ENCODE measurements at places on chromosomes 6 and 20.

DNA sequence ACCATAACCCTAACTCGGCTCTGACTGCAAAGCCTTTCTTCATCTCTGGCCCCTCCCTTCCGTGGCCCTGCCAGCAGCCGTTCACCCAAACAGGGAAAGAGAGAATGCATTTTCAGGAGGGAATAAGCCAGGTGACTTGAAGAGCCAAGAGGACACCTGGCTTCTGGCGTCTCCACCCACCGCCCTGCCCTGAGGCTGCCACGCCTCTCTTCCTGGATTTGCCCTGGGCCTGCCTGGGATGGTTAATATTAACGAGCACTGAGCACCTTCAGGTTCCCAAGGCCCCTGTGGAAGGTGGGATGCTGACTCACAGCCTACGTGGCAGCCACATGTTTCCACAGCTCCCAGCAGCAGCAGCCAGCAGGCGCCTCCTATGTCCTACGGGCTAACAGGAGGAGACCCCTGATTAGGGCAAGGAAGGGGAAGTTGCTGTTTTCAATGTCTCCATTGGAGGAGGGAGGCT, 138.0 kb upstream of the RREB1 start:
- DNase-seq = no peak

GRCh38 chr20:58146746-58147140, 81.7 kb downstream of the ANKRD60 start:
- DNase-seq = no peak

GRCh38 chr6:32950010-32950409, 2.9 kb downstream of the HLA-DMA start:
- no peak for DNase-seq

GRCh38 chr6:28988536-28989311, 16.4 kb downstream of the ZNF311 start:
- no peak for DNase-seq

DNA sequence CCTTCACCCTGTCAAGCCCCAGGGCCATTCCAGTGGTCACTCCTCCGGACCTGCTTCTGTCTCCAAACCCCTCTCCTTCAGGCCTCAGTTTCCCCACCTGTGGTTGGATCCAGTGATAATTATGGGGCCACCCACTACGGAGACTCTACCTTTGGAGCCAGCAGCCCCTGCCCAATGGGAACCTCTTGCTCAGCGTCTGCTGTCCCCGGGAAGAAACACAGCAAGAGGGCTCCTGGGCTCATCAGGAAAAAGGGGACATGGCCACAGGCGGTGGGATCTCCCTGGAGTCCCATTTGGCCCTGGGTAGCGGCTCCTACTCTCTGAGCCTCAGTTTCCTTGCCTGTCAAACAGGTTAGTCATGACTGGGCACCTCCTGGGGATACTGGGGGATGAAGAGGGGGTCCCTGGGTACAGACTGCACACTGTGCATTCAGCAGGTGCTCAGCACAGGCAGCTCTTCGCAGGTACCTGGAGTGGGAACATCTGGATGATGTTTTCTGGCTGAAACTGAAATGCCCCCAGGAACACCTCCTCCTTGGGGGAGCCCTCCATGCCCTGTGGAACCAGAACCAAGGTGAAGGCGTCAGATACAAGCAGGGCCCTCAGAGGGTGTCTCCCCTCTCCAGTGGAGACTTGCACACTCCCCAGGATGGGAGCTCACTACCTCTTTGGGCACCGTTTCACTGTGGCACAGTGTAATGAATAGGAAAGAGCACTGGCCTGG, 19.4 kb downstream of the SUN5 start:
- no peak for DNase-seq

DNA sequence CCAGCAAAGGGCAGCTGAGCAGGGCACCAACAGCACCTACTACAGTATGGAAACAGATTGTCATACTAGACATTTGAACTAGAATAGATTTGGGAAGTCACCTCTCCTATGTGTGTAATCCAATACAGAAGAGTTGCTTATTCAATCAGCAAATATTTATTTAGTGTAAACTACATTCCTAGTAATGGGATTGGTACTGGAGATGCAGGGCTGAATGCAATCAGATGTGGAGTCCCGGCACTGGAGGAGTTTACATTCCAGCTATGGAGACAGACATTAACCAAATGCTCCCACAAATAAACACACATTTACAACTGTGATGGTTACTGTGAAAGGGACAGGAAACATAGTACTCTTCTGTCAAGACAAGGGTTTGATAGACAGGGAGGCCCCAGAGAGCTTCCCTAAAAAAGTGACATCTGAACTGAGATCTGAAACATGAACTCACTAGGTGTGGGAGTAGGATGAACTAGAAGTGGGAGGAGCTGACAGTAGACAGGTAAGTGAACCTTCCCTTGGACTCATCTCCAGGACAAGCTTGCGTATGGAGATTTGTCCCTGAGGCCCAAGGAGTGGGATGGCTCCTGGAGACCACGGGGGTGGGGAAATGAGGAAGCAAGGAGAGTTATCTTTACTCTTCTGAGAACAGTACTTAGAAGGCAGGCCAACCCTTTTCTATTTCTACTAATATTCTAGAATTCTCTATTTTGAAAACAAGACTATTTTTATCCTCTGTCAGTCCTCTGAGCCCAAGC, 420.5 kb downstream of the MAFB start:
- no peak for DNase-seq

- DNase-seq = no peak
These were observed 5.9 kb upstream of the IP6K3 start for GRCh38 chr6:33752646-33753015.

- no peak for DNase-seq
These were observed 731.6 kb upstream of the MMS22L start for GRCh38 chr6:98014442-98015201.

GRCh38 chr6:167647306-167647705, 179.4 kb upstream of the AFDN start:
- no peak for DNase-seq

GRCh38 chr6:142902636-142903053, 42.3 kb downstream of the HIVEP2 start:
- DNase-seq = peak; percentile 11

DNA sequence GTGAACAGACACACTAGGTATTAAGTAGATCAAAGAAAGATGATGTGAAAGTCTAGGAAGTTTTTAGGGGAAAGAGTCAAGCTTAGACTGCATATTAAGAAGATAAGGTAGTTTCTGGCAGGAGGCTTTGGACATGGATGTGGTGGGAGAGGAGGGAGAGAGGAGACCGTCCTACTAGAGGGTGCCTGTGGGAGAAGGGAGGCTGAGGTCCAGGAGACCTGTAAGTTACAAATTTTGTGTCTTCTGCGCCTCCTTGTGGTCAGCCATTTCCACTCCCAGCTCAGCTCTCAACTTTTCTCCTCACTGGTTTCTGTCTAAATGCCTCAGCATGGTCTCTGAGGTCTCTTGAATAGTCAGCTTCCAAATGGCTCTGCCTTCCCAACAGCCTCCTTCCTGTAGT, 193.5 kb downstream of the UNC5CL start:
- DNase-seq = no peak

DNA sequence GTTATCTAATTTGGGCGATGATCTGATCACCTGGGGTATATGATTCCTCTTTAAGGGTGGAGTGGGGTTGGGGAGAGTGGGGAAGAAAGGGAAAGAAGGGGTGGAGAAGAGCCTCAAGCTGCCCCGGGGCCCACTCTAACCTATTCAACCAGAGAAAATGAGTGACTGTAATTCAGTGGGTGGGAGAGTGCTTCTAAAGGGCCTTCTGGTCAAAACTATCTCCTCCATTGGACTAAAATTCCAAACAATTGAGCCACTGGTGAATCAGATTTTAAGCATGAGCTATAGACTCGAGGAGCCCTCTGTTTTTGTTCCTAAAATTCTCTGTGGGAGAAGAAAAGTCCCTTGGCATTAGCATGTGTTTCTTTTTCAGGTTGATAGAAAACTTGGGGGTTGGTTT, 296.8 kb downstream of the CLIC5 start:
- DNase-seq = no peak

GRCh38 chr6:31689249-31690110, 8.6 kb upstream of the LY6G5C start:
- DNase-seq = no peak

- DNase-seq = no peak
These were observed 1.4 kb upstream of the MARCKS start for GRCh38 chr6:113855500-113856374.

- DNase-seq = peak; percentile 83
These were observed 15.0 kb upstream of the IFNGR1 start for GRCh38 chr6:137233911-137234863.

- no peak for DNase-seq
These were observed 354.1 kb downstream of the RFPL4B start for GRCh38 chr6:112701201-112701600.

DNA sequence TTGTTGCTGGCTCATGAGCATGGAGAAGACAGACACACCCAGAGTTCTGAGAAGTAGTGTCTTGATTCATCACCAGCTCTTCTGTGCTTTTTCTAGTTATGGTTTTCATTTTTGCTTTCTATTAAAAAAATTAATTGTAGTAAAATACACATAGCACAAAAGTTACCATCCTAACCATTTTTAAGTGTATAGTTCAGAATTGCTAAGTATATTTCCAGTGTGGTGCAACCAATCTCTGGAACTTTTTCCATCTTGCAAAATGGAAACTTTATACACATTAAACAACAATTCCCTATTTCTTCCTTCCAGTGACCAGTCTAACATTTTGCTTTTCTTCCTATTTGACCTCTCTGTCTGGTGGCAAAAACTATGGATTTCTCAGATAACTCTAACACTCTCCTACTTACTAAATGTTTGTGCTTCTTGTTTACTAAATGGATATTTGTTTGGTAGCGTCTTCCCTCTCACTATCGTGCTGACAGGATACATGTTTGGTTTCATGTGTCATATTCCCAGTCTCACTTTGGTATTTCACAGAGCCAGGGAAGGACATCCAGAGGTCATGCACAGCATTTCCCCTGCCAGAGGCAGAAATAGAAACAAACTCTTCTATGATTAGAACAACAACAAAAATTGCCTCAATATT, 40.6 kb downstream of the TXLNB start:
- DNase-seq = no peak

GRCh38 chr20:25083141-25083772, 1.3 kb upstream of the VSX1 start:
- DNase-seq = no peak
